ENCODE measurements at places on chromosomes 16 and 17.

DNA sequence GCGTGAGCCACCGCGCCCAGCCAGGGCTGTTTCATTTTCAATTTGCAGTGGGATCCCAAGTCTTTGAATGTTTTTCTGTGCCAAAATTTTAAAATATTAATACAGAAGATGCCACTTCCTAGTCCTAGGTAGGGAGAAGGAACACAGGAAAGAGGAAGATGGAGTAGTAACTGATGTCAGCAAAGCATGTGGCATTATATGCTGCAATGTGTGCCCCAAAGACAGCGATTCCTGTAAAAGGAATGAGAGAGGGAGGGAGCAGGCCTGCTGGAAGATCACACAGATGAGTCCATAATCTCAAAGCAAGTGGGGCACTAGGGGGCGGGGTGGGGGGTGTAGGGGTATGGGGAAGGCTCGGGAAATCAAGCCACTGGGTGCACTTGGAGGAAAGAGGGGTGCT lies 23.4 kb upstream of the SSTR2 start:
- no peak for DNase-seq

- DNase-seq: no peak
These were observed 3.2 kb upstream of the C16orf46 start for GRCh38 chr16:81080233-81080632.

DNA sequence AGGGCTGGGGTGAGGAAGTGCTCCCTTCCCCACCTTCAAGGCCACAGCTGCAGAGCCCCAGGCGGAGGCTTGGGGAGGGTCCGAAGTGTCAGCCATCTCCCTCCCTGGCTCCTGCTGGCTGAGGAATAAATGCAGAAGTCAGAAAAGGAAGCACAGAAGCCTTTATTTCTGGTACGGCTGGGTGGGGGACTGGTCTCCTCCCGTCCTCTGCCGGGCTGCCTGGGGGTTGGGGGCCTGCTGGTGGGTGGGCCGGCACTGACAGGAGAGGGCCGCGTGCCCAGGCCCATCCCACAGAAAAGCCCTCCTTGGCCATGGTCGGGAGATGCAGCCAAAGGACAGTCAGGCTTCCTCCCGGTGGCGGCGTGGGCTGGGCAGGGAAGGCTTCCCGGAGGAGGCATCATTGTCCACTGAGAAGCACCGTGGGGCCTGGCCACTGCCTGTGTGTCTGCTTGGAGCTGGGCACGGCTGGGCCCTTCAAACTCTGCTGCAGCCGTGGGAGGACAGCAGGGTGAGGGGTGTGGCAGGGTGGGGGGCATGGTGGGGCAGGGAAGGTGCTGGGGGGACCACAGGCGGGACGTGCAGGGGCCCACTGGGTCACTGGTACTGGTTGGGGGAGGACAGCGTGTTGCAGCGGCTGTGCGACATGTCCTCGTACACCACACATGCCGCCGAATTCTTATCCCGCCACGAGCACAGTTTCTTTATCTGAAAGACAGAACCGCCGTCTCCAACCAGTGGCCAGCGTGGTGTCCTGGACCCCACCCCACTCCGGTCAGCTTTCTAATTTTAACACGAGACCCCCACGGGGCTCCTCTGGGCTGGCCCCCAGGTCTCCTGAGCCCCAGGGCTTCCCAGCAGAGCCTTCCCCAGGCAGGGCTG lies 2.4 kb downstream of the CD7 start:
- DNase-seq: no peak

- no peak for DNase-seq
These were observed 13.0 kb downstream of the C16orf87 start for GRCh38 chr16:46817961-46818360.

DNA sequence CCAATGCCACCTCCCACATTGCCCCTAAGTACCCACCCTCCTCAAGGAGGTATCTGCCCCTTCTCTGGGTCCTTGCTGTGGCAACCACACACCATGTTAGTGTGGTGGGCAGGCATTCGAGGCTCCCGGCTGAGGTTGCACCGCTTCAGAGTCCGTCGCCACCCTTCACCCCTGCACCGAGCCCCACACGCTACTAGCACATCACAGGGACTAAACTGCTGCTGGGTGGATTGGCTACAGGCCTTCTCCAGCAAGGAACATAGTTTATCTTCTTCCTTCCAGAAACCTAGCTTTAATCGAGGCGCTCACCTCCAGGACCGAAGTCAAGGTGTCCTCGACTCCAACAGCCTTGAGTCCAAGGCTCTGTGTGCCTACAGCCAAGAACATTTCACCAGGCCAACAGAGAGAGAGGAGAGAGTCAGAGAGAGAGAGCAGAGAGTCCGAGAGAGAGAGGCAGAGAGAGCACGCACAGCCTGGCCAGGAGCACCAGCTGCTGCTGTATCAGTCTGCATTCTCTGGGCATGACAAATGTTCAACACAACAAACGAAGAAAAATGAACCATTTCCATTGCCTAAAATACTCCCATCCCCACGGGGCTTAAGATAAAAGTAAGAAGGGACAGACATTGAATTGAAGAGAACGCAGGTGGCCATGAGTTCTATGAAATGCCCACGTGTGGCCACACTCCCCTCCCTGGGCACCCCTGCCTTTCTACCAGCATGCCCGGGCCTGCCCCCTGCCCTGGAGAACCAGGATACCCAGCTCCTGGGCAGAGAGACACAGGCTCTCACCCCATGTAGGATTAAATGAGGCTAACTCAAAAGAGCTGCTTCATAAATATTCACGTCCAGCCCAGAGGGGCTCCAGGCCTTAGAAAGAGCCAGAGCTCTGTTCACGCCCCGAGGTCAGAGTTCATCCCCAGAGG lies 94.9 kb downstream of the RBFOX3 start:
- no peak for DNase-seq

DNA sequence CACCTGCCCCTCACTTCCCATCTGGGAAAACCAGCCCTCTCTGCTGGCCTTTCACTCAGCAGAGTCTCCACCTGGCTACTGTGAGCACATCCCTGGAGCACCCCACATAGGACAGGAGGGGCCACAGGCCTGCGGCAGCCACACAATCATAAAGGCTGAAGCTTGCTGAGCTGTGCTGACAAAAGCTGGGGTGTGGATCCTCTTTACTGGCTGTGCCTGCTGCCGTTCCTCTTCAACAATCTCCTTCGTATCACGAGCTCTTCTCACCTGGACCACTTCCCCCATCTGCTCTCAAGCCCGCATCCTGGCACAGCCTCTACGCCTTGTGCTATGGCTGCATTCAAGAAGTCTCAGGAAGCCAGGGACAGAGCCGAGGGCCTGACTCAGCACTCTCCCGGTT lies 86.1 kb downstream of the ZNF778 start:
- DNase-seq: no peak

DNA sequence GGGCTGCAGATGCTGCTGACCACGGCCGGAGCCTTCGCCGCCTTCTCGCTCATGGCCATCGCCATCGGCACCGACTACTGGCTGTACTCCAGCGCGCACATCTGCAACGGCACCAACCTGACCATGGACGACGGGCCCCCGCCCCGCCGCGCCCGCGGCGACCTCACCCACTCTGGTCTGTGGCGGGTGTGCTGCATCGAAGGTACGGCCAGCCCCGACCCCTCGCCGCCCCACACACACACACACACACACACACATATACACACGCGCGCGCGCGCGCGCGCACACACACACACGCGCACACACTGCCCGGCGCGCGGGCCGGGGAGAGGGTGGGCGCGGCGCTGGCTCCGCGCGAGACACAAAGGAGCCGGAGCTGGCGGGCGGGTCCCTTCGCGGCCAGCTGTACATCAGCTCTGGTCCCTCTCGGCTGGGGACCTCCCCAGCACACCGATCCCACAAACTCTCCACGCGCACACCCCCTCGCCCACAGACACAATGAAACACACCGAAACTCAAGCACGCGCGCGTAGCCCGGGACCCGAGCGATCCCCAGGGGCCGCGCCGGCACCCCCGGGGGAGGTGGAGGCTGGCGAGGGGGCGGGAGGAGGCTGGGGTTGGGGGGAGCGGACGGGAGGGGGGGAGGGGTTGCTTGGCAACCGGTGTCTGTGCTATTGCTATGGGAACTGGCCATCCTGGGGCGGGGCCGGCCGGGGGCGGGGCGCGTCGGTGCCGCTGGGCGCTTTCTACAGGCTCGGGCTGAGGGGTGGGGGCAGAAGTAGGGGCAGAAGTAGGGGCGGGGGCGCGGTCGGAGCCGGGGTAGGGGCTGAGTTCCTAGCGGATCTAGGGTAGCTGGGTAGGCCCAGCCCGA lies 658 bp downstream of the CACNG4 start:
- DNase-seq: no peak

DNA sequence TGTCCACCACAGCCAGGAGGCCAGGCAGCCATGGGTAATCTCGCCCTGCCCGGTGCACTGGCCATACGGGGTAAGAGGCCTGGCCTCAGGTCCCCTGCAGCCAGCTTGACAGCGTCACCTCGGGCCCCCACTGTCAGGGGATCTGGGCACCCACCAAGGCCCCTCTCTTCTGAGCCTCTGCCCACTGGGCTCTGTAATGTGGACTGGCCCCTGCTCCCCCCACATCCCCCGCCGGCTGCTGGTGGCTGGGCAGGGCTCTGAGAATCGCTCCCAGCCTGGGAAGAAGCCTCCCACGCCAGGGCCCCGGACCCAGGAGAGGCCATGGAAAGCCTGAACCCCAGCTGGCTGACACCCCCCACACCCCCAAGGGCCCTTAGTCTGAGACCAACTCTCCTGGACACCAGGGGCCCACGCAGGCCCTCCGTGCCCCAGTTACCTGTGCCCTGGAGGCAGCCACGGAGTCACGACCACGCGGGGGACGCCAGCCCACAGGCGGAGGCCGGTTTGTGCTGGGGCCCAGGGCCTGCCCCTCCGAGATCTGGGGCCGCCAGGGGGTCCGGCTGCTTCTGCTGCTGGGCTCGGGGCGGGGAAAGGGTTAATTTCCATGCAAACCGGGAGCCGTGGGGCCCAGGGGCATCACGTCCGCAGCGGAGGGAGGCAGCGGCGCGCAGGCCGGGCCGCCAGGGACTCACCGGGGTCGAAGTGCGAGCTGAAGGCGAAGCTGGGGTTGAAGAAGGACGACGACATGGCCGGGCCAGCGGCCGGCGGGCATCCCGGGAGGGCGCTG lies at the start of gene PVALEF:
TSS of gene PVALEF (plus strand) at position 262 of the 787 bp plus-strand sequence. CDS start 15,720 bp downstream, outside the sequence.
- no peak for DNase-seq

GRCh38 chr17:57517632-57518456 lies 227.3 kb downstream of the CCDC182 start:
- no peak for DNase-seq

GRCh38 chr16:4337540-4338088 lies 13.5 kb downstream of the PAM16 start:
- no peak for DNase-seq

GRCh38 chr17:35998018-35998545 lies 3.3 kb downstream of the CCL15 start:
- DNase-seq: no peak

DNA sequence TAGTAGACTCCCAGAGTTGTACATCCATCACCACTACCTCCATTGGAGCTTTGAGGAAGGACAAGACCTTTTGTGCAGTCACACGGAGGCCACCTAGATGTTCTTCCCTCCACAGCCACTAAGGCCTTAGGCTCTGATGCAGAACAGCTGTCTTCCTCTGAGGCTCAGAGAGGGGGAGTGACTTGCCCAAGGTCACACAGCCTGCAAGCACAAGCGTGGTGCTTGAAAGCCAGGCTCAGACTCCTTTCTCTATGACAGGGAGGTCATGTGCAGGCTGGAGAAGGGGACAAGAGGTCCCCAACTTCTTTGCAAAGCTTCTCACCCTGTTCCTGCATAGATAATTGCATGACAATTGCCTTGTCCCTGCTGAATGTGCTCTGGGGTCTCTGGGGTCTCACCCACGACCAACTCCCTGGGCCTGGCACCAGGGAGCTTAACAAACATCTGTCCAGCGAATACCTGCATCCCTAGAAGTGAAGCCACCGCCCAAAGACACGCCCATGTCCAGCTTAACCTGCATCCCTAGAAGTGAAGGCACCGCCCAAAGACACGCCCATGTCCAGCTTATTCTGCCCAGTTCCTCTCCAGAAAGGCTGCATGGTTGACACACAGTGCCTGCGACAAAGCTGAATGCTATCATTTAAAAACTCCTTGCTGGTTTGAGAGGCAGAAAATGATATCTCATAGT lies 12.7 kb downstream of the SCGB1C2 start:
- DNase-seq: no peak

DNA sequence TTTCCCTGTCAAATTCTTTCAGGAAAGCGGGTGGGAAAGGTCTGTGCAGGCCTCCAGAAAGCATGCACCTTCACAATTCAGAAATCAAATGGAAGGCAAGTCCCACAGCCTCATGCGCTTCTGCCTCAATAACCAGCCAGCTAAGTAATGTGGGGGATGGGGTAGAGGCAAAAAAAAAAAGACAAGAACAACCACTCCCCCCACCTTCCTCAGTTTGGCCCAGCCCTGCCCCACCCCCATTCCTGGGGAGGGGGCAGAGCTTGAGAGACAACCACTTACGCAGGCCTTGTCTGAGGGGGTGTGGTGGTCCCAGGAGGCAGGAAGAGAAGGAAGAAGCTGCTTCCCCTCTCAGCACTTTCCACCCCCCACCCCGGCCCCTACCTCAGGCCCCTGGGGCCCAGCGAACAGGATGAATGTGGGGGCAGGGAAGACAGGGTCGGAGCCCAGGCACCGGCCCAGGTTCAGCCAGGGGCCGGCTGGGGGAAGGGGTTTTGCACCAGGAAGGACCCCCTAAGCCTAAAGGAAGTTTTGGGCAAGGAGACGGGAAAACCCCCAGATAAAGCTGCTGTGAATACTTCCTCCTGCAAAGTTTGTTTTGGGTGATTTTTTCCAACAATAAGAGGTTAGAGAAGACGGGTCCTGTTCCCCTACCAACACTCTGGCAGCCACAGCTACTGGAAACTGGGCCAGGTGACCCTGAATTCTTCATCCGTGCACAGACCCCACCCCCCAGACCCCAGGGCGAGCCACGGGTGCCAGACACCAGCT lies 1.2 kb downstream of the JUP start:
- no peak for DNase-seq

- no peak for DNase-seq
These were observed 17.5 kb upstream of the C17orf78 start for GRCh38 chr17:37358098-37358829.

GRCh38 chr16:8583732-8584131 lies 6.6 kb downstream of the TMEM114 start:
- DNase-seq: no peak

DNA sequence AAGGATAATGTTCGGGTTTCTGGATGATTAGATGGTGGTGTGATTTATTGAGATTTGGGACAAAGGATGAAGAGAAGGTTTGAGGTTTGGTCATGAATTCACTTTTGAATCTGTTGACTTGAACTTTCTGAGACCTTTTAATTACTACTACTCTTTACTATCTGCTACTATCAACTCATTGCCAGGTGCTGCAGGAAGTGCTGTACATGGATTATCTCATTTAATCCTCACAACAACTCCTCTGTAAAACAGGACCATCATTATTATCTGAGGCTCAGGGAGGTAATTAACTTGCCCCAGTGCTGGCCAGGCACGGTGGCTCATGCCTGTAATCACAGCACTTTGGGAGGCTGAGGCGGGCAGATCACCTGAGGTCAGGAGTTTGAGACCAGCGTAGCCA lies 2.9 kb upstream of the ANKRD40 start:
- DNase-seq: no peak

GRCh38 chr17:61907361-61907760 lies 20.4 kb downstream of the INTS2 start:
- DNase-seq: no peak

GRCh38 chr17:60277258-60277657 lies 114.7 kb downstream of the USP32 start:
- no peak for DNase-seq

- DNase-seq: no peak
These were observed 4.8 kb upstream of the GAA start for GRCh38 chr17:80096561-80097021.
